ENCODE measurements at places on chromosomes 5 and 9.

DNA sequence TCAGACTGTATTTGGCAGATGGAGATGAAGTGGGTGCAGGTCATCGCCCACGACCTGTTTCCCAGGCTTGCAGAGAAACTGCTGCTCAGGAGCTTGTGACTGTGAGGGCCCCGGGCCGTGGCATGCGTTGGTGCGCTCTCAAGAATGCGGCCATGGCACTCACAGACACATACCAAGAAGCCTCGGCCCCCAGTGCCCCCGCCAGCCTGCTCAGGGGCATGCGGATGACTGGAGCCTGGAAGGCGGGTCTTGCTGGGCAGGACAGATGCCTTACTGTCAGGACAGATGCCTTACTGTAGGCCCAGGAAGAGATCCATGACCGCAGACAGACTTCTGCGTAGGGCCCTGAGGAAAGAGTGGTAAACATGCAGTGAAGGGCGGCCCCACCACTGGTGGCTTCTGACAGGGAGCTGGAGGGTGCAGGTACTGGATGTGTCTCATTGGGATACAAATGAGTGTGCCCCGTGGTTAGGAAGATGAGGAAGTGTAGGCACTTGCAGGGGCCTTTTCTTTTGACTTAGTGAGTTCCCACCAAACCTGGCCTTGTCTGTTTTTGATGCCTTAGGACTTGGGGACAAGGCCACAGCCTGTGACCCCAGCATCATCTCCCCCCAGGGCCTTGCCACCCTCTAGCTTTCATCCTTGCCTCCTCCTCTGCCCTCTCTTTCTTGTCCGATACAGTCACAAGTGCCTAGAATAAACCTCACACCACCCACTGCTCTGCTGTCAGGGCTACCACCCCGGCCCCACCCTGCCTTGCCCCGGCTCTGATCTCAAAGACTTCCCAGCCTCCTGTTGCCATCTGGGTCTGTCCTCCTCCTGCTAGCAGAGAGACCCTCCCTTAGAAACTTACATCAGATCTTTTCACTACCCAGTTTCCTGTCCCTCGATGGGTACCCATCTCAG, 68.8 kb upstream of the ABL1 start:
- no peak for DNase-seq

DNA sequence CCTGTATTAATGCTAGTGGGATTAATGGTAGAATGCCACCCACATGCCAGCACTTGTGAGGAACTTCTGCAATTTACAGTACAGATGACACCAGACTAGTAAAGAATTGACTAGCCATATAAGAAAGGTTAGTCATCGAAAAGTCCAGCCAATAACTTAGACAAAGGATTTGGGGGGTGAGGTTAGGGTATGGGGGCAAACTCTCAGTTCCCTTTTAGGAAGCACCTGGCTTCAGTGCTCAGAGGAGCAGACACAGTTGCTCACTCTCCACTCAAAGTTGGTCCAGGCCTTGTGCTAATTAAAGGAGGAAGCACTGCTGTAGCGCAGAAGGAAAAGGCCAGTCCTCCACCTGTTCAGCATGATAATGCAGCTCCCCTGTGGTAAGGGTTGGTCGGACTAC, 25.2 kb downstream of the TGFBR1 start:
- DNase-seq: no peak

DNA sequence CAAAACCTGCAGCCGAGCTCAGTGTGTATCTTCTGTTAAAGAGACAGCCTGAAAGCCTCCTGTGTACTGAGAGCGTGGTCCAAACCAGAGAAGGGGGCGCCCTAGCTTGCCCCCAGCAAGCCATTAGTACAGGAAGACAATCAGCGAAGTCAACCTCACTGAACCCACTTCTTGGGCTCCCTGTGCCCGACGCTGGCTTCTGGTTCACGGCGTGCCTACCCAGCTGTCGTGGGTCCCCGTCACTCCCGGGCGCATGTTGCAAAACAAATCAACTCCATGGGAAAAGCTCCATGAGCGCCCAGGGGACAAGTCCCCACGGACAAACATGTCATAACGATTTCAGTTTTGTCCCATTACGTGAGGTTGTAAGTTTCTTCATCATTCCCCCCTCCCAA, 326.9 kb downstream of the SH3GL2 start:
- no peak for DNase-seq

- DNase-seq: no peak
Measured at GRCh38 chr5:6423327-6424109, 25.1 kb upstream of the UBE2QL1 start.

- DNase-seq: no peak
Measured at GRCh38 chr5:75049456-75050351, 2.7 kb downstream of the GCNT4 start.

- no peak for DNase-seq
Measured at GRCh38 chr5:153998010-153998409, 40.7 kb downstream of the FAM114A2 start.

DNA sequence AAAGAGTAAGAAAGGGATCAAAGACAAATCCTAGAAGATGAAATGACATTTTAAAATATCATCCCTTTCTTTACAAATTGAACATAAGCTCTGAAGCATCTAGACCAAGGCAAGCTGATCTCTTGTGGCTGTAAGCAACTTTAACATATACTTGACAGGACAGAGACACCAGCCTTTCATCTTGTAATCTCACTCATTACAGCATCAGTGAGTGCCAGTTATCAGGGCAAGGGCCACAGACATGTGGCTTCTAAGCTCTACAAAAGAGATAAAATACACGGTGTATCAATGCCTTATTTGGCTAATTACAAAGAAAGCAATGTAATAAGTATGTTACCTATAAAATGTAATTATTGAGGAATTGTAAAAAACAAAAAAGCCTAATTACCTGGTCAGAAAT, 95.0 kb downstream of the DROSHA start:
- DNase-seq: no peak

GRCh38 chr5:126587551-126588390, 7.2 kb downstream of the ALDH7A1 start:
- no peak for DNase-seq

DNA sequence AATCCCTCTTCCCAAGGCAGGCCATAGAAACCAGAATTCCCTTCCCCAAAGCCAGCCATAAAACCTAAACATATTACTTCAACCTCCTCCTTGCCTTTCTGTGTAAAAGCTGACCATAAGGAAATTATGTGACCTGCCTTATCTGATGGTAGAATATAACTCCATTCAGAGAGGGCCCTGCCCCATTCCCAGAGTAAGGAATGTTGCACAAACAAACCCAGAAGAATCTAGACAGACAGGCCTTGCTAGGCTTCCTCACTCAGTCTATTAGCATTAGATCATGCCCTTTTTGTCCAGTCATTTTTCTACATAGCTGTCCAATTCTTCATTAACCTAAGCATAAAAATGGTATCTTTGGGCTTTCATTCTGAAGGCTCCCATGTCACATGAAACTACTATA, 17.8 kb upstream of the IFNB1 start:
- DNase-seq: no peak

DNA sequence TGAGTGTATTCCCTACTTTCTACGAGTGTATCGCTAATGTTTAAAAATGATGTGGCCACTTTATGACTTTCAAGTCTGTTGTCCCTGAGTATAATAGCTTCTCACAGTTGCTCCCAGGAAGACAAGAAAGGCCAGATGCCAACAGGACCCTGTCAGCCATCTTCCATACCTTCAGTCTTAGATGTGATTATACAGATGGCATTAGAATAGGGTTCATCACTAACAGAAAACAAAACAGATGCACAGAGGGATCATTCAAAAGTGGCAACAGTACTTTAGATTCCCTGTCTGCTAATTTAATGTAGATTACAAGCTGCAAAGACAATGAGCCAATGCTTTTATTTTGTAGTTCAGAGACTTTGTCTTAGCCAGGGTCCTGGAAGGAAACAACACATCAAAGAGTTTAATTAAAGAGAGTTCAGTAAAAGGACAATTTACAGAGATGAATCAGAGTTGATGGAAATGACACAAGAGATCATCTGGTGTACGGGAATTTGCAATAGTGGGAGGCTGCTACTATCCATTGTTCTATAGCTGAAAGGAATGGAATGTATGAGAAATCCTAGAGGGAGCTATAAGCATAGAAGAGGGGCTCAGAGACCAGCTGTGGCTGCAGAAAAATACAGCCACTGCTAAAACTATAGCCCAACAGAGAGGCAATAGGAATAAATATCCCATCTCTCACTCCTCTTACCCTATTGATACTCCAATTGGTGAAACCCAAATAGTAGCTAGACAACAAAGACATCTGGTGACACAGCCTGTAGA, 393.7 kb upstream of the SMC2 start:
- no peak for DNase-seq

DNA sequence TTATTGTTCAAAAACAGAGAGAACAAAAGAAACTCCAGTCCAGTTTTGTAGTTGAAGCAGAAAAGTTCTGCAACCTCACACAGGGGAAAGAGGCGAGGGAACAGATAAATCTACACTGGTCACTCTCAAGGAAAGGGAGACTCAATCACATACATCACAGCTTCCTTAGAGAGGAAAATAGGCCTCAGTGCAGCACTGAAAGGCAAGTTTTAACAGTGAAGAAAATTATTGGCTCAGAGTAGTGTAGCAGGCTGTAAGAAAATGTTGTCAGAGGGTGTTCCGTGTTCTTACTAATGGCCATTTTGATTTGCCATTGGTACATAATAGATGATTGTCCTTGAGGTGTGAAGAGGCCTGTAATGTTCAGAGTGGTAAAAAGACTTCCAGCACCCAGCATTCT, 530.0 kb upstream of the CDH6 start:
- no peak for DNase-seq

- DNase-seq: no peak
Measured at GRCh38 chr9:81455462-81456219, 233.7 kb downstream of the TLE1 start.

GRCh38 chr5:39523821-39524220, 99.0 kb upstream of the DAB2 start:
- no peak for DNase-seq

DNA sequence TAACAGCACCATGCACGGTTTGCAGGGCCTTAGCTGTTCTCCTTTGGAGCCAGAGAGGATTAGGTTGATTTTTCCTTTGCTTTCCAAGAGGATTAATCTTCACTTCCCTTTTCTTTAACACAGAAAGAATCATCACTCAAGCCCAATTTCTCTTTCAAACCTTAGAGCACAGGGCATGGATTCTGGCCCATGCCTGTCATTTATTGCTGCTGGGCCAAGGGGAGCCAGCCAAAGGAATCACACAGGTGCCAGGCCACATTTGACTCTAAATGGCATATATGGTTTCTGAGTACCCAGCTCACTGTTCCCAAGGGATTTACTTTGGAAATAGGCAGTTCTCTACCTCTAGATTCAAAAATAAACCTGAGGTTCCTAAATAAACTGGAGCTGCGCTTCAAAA, 58.3 kb downstream of the FBXL7 start:
- DNase-seq: no peak

DNA sequence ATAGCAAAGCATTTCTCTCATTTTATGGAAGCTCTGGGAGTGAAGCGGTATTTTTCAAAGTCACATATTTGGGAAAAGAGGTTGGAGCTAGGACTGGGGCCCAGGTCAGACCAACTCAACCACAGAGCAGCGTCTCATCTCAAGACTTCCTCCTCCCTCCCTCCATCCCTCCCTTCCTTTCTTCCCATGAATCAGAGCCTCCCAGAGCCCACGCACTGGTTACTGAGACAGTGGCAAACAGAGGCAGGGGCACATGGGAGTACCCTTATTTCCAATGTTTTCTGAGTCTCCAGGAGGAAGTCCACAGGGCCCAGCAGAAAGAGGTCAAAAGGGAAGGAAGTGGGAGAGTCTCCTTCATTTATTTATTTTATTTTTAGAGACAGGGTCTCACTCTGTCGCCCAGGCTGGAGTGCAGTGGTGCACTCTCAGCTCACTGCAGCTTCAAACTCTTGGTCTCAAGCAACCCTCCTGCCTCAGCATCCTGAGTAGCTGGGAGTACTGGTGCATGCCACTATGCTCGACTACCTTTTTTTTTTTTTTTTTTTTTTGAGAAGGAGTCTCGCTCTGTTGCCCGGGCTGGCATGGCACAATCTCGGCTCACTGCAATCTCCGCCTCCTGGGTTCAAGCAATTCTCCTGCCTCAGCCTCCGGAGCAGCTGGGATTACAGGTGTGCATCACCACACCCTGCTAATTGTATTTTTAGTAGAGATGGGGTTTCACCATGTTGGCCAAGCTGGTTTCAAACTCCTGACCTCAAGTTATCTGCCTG, 52.5 kb upstream of the CDKN2AIPNL start:
- DNase-seq: no peak

- no peak for DNase-seq
Measured at GRCh38 chr5:85647349-85648127, 970.2 kb upstream of the COX7C start.

DNA sequence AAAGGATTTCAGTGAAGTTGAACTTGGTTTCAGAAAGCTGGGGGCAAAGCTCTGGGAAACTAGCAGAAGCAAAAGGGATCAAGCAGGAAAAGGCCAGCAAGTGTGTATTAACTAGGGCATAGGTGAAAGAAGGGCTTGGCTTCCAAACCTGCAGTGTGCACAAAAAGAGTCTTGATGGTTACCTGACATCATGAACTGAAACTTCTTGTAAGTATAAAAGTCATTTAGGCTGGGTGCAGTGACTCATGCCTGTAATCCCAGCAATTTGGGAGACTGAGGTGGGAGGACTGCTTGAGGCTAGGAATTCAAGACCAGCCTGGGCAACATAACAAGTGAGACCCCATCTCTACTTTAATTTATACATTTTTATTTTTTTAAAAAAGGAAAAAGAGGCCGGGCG, 216.4 kb downstream of the EPB41L4A start:
- DNase-seq: no peak

GRCh38 chr5:58818465-58818864, 235.6 kb downstream of the RAB3C start:
- peak; percentile 7 for DNase-seq

DNA sequence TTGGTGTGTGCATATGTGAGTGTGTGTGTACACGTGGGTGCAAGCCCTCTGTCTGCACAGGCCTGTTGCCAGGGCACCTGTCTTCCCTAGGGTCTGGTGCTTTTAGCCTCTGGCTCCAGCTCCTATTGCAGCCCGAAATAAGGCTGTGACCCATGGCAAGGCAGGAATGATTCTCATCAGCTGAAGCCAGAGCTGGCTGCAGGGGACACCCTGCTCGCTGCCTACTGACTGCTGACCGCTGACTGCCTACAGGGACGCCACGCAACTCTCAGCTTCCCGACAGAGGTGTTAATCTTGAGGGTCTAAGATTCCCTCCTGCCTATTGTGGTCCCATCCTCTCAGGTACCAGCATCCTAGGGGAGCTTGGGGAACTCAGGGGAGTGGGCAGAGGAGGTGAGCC, at the start of gene MYOZ3:
Gene MYOZ3 (plus strand): TSS at position 166 of the 400 bp plus-strand sequence. CDS start 1,691 bp downstream, outside the sequence.
- no peak for DNase-seq

DNA sequence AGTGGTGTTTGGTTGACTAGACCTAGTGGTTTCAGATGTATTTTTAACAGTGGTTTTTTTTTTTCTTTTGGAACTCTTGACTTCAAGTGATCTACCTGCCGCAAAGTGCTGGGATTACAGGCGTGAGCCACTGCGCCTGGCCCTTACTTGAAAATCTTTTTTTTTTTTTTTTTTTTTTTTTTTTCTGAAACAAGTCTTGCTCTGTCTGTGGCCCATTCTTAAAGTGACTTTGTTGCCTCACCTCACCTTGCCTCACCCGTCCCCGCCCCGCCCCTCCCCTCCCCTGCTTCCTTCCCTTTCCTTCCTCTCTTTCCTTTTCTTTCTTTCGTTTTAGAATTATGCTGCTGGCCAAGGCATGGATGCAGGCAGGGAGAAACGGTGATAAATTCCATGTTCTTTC, 26.0 kb downstream of the GPBP1 start:
- no peak for DNase-seq

GRCh38 chr9:86282979-86283535, 719 bp upstream of the ISCA1 start:
- DNase-seq: no peak
